GM12891 (cell line): ENCODE measurements at places on chromosomes 12 and 14.

GRCh38 chr14:20332431-20332787 is 670 bp downstream of the CCNB1IP1 start:
- no peak for DNase-seq

- DNase-seq: no peak
Measured at GRCh38 chr14:99245564-99246511, 26.2 kb downstream of the BCL11B start.

GRCh38 chr12:124326871-124327270 is 32.0 kb downstream of the RFLNA start:
- no peak for DNase-seq

DNA sequence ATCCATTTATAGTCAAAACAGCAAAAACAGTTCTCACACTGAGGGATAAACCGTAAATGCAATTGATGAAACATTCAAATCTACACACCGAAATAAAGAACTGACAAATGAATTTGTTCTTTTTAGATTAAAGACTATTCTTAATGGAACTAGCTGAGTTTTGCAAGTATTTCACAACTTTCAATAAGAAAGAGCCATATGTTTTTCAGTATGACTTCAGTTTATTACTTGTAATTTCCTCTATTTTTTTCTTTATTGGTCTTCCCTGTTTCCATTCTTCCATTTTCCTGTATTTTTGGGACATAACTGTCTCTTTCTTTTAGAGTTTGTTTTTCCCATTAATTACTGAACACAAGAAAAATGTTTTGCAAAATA is 4.3 kb downstream of the BCAT1 start:
- DNase-seq: no peak

- no peak for DNase-seq
Measured at GRCh38 chr12:203462-204260, 10.3 kb downstream of the SLC6A12 start.

GRCh38 chr12:109435428-109436187 is 41.5 kb downstream of the KCTD10 start:
- DNase-seq: no peak

GRCh38 chr12:48336564-48336963 is 14.2 kb downstream of the ZNF641 start:
- no peak for DNase-seq

DNA sequence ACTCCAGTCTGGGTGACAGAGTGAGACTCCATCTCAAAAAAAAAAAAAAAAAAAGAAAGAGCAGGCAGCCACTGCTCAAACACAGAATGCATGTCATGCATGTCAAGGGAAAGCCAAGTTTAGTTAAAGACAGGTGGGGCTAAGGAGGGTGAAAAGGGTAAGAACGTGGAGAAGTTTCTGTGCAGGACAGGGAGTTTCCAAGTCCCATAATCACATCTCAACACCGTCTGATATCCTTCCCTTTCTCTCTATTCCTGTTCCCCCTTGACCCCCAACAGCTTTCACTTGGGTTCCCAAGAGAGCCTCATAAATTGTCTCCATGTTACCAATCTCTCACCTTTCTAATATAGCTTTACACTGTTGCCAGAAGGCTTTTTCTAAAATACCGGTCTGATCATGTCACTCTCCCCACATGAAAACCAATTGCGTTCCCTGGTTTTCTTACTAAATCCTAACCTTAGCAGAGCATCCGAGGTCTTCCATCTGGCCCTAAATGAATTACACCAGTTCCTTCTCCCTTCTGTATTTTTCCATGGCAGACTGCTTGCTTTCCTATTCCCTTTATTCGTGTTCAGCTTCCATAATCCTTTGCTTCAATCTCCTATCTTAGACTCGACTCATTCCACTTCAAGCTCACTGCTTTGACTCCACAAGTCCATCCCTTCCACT is 37.0 kb downstream of the LIMA1 start:
- no peak for DNase-seq
